Naive thymus-derived CD8-positive, alpha-beta T cell (primary cell): ENCODE measurements at places on chromosomes 5 and 9. TPM values are rescaled to one million over a fixed set of nuclear protein-coding genes. Genes with fewer than 3 reads are reported as not detected.
A peak's percentile ranks its signal among the peaks of the same experiment; 100 is the strongest.

DNA sequence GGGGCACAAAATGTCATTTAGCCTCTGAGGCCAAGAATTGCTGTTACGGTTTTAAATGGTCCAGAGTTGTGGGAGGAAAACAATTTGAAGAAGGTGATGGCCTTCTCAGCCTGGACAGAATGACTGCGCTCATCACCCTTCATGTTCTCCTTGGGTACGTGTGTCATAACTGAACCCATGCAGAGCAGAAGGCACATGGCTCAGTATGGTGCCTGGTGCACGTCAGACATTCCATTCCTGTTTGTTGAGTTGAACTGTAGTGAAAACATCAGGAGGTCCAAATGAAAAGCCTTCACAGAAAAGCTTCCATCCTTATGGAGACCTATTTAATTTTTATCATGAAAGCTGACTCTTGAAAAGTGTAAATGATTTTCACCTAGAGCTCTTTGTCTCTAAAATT lies 133.2 kb downstream of the CFAP90 start:
- DNase-seq = no peak

The RECK gene
- 9.8 TPM for total RNA-seq

DNA sequence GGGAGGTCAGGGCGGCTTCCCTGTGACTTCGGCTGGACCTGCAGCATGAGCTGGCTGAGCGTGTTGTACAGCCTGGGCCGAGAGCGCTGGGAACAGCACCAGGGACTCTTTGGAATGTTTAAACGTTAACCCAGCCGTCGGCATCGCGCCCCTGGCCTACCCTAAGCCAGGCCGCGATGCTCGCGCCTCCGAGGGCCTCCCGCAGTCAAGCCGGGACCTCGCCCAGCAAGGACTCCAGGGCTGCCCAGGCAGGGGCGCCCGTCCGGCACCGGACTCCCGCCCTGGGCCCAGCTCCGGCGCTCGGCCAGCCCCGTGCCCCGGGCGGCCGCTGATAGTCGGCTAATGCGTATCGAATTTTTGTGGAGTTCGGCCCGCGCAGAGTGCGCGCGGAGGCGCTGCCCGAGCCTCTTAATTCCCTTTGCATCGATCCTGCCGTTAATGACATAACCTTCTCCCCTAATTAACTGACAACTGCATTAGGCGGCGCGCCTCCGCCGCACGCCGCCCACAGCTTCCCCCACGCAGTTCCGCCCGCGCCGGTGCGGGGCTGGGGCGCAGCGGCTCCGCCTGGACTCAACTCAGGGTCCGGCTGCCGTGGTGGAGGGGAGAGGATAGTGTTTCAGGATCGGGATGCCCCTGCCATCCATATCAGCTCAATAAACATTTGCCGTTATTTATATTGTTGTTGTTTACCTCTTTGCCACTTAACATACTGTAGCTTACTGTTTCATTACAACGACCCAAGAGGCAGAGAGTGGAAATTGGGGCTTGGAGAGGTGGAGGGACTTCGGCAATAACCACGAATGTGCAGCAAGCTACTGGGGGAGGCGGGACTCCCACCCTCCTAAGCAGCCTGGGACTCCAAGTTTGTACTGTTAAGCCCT lies 28.8 kb upstream of the CDC23 start:
- no peak for DNase-seq

DNA sequence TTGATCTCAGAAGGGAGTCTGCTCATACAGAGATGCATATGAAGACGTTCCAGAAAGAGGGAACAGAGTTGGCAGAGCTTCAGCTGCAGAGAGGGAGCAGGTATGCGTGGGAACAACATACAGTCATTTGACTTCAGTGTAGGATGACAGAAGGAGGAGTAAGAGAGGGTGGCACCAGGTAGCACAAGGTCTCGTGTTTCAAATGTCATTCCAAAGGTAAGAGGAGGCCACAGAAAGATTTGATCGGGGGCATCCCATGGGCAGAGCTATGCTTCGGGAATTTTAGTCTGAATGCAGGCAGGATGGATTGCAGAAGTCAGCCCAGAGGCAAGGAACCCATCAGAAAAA lies 367.1 kb downstream of the CDK5RAP2 start:
- DNase-seq = no peak

The FOXI1 gene
- not detected for total RNA-seq

GRCh38 chr9:34380511-34381315 lies 4.0 kb upstream of the MYORG start:
- peak; percentile 83 for DNase-seq

The CDO1 gene
- total RNA-seq = not detected

DNA sequence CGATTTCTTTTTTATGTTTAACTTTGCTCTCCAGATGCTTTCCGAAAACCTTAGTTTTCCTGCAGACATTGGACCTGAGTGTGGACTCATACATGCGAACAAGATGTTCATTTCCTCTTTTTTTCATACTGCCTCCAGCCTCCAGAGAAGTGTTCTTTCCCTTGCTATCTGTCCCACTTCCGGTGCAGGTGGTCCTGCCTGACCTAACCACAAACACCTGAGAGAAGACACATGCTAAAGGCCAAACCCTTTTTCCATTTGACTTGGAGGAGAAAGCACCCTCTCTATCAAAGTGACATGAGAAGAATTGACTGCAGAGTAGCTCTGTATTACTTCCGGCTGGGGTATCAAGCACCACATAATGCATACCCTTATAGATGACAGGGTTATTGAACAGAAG lies 334.0 kb downstream of the ARHGEF28 start:
- DNase-seq = no peak

The EGFLAM gene
- not detected for total RNA-seq

The IRX4 gene
- total RNA-seq = not detected

DNA sequence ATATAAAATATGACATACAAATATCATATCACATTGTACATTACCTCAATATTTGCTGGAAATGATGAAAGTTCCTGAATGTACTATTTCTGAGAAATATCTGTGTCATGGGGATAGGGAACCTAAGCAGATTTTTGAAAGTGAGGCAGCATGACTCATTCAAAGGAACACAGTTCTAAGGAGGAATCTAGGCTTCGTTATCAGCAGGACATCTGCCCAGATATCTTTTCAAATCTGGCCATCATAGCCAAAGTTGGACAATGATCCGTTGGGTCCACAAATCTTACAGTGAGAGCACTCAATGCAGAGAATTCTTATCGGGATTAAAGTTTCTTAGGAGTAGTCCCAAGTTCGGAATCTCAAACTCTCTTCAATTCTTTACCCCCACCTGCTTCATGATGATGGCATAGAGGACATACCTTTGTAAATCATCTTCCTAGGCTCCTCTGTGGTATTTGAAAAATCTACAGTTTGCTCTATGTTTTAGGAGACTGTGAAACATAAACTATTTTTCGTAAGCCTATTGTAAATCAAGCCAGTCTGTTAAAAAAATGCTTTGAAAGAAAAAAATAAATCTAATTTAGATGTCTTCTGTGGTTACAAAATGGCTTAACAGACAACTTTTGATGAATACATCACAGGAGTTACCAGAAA lies 29.4 kb upstream of the ALDH1A1 start:
- DNase-seq = no peak

- peak; percentile 18 for DNase-seq
Observed at GRCh38 chr9:19102181-19102630, 498 bp downstream of the HAUS6 start.

DNA sequence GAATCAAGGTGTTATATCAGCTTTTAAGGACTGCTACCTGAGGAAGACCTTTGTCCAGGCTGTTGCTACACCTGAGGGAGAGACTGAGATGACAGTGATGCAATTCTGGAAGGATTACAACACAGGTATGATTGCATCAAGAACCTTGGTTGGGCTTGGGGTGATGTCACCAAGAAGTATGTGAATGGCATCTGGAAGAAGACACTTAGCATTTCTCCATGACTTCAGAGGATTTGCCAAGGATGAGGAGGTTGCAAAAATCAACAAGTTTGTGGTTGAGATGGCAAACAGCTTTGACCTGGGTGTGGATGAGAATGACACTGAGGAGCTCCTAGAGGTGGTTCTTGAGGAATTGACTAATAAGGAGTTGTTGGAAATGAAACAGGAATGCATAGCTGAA lies 67.9 kb upstream of the PANK3 start:
- DNase-seq = no peak

DNA sequence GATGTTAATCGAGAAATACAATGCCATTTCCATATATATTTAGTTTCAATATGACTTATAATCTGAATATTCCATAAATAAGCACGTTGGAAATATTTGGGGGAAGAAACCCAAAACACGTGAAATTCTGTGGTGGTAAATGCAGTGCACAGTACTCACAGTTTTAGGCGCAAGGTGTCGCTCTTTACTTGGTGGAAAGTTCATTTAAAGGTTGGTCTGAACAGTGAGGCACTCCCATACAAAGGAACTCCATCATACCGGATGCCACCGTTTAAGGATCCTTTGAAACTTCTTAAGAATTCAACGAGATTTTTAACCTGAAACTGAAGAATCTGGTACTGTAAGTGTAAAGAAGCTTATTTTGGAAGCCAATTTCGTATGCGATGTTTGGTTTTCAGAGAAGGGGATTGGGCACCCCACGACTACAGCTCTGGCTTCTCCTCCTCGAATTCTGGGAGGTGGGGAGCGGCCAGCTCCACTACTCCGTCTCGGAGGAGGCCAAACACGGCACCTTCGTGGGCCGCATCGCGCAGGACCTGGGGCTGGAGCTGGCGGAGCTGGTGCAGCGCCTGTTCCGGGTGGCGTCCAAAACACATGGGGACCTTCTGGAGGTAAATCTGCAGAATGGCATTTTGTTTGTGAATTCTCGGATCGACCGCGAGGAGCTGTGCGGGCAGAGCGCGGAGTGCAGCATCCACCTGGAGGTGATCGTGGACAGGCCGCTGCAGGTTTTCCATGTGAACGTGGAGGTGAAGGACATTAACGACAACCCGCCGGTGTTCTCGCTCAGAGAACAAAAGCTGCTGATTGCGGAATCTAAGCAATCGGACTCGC lies at the start of gene PCDHA11:
TSS of gene PCDHA11 (plus strand) at position 237 of the 834 bp plus-strand sequence. CDS start at position 384, 147 bp downstream.
- DNase-seq = no peak

DNA sequence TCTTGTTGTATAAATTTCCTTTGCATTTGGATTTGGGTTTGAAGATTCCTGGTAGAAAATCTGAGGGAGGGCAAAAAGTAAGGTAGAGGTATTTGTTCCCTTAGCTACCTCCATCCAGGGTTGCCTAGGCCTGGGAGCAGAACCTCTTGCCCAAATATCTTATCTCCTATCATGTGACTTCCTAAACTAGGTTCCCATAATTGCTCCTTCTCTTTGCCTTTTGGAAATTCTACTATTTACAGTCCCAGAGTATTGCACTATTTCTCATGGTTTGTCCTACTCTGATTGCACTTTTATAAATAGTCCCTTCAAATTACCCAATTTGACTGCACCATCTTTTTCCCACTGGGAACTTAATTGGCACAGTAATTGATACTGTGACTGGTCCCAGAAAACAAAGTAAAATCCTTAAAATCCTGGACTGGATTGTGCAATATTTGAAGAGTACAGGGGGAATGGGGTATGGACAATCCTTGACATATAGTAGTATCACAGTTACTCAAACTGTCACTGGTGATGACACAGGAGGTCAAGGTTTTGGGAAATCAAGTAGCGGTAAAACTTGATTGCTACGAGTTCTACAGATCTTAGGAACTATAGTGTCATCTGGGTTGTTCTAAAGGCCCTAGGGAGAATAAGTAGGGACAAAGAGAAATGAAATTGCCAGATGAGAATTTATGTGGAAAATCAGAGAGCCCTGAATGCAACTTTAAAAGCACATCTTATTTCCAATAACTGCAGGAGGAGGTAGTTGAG lies 31.5 kb upstream of the TMED7 start:
- no peak for DNase-seq

GRCh38 chr9:107805201-107805600 lies 315.6 kb upstream of the KLF4 start:
- no peak for DNase-seq

The DOCK2 gene
- 171 TPM for total RNA-seq

DNA sequence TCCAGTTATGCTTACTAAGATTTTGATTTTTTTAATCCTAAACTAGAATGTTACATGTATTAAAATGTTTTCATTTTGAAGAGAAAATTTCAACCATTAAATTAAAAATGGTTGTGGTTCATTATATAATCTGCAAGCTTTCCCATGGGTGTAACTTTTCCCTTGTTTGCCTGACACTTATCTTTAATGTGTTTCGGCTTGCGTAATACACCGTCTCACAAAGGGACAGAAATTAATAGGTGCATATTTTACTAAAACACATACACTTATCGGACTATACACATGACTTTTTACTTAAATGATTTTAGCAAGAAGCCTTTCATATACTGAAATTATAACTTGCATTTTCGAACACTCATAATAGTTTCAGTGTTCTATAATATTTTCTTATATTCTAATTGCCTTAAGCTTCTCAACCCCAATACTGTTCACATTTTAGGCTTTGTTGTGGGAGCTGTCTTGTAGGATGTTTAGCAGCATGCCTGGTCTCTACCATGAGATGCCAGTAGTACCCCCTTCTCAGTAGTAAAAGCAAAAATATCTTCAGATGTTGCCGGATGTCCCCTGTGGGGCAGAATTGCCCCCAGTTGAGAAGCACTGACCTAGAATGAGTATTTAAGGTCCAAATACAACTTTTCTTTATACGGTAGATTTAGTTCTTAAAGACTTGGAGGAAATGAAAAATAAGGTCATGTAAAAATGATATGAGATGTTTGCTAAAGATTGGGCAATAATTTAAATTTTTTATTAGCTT lies 28.6 kb downstream of the UGCG start:
- DNase-seq = no peak

GRCh38 chr9:110887276-110887675 lies 151.0 kb downstream of the LPAR1 start:
- DNase-seq = no peak

- no peak for DNase-seq
Observed at GRCh38 chr5:10279925-10280720, 27.6 kb downstream of the CMBL start.

DNA sequence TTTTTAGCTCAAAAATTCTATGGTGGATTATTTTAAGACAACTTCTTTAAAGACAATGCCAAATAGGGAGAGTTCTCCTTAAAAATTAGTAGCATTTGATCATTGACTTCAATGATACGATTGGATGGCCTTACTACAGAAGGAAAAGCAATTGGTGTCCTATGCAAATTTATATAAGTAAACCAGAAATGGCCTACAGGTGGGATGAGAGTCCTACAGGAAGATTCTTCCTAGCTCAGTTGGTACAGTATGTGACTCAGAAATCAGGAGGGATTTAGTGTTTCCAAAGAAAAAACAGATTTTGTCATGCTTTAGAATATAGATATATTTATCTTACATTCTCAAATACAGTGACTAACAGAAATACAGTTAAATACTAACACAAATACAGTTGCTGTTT lies 6.5 kb downstream of the ANKRA2 start:
- DNase-seq = no peak

DNA sequence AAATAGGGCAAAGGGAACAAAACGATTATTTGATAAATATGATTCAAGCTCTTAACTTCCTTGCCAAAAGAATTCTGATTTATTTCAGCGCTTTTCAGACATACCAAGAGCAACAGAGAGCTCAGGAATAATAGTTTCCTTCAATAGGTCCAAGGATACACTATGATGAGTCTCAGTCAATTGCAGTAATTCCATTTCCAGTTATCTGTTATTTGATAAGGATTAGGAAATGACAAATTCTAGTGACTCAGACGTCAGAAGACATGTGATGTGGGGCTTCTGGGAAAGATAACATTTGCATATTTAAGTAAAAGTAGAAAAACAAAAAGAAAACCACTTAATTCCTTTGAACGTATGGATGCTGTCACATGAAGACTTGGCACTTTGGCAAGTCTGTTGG lies 1250.8 kb upstream of the CDH18 start:
- no peak for DNase-seq

GRCh38 chr9:72565535-72565934 lies 44.1 kb downstream of the TMC1 start:
- DNase-seq = no peak

GRCh38 chr9:137267933-137268355 lies 9.6 kb upstream of the TOR4A start:
- no peak for DNase-seq

- no peak for DNase-seq
Observed at GRCh38 chr9:134913713-134914500, 3.8 kb downstream of the FCN1 start.

The SH3RF2 gene
- not detected for total RNA-seq
